Activated T-helper 1 cell treated with anti-CD3 and anti-CD28 coated beads, Interleukin-12 subunit alpha, Interleukin-12 subunit beta, Interleukin-2, Interleukin-4 antibody, amounts not matched to agents 30 ng/mL and 10 ng/mL and 1 ng/mL, durations not matched to agents 14 hours and 24 hours and 36 hours (primary cell): ENCODE measurements at places on chromosomes 16 and 17. TPM values are rescaled to one million over a fixed set of nuclear protein-coding genes. Genes with fewer than 3 reads are reported as not detected.

Gene KRT31
- total RNA-seq, result not detected in 2 replicates

Gene CD300E
- not detected in 2 replicates for total RNA-seq

Gene GP1BA
- not detected in 2 replicates for total RNA-seq

Gene GJD3
- 0.44 and 0.56 TPM in 2 replicates for total RNA-seq

Gene CBFA2T3
- total RNA-seq, result 0.05 TPM in 1 of 2 replicates, not detected in the other

Gene HOXB1
- total RNA-seq, result not detected in 2 replicates
